B cell (primary cell): ENCODE measurements at places on chromosomes 16 and 17. TPM values are rescaled to one million over a fixed set of nuclear protein-coding genes. Genes with fewer than 3 reads are reported as not detected.

SLC47A2 gene
- total RNA-seq, result not detected in 2 replicates

- peak overlapping the region; percentile 78 for H3K4me3 ChIP-seq
- no peaks in the 10 kb centered on the region for H3K36me3 ChIP-seq
- peak; percentile 79 for DNase-seq
- H3K27me3 ChIP-seq, result peaks cover 3% of the 10 kb centered on the region
- H3K4me1 ChIP-seq, result peaks cover 3% of the 10 kb centered on the region
These were observed 38.1 kb downstream of the SOST start for GRCh38 chr17:43720311-43721060.

EVI2B gene
- 125 and 132 TPM in 2 replicates for total RNA-seq

HLF gene
- total RNA-seq, result not detected in 2 replicates

GRCh38 chr17:63001689-63002394 is 35.8 kb downstream of the TANC2 start:
- H3K4me1 ChIP-seq, result no peaks in the 10 kb centered on the region
- H3K27ac ChIP-seq, result no peak overlapping the region
- no peaks in the 10 kb centered on the region for H3K36me3 ChIP-seq
- no peaks in the 10 kb centered on the region for H3K27me3 ChIP-seq

GRCh38 chr16:11990702-11991390 is 14.3 kb downstream of the SNX29 start:
- no peak for DNase-seq
- peaks cover 56% of the 10 kb centered on the region for H3K4me1 ChIP-seq
- no peak overlapping the region for H3K4me3 ChIP-seq
- no peaks in the 10 kb centered on the region for H3K27me3 ChIP-seq

EXOC3L1 gene
- total RNA-seq, result not detected in 2 replicates

GRCh38 chr17:70750983-70751382 is 581.7 kb downstream of the KCNJ2 start:
- H3K36me3 ChIP-seq, result no peaks in the 10 kb centered on the region
- H3K27me3 ChIP-seq, result no peaks in the 10 kb centered on the region

CA7 gene
- not detected in 2 replicates for total RNA-seq

KCTD11 gene
- total RNA-seq, result 13.4 and 15.4 TPM in 2 replicates

DNA sequence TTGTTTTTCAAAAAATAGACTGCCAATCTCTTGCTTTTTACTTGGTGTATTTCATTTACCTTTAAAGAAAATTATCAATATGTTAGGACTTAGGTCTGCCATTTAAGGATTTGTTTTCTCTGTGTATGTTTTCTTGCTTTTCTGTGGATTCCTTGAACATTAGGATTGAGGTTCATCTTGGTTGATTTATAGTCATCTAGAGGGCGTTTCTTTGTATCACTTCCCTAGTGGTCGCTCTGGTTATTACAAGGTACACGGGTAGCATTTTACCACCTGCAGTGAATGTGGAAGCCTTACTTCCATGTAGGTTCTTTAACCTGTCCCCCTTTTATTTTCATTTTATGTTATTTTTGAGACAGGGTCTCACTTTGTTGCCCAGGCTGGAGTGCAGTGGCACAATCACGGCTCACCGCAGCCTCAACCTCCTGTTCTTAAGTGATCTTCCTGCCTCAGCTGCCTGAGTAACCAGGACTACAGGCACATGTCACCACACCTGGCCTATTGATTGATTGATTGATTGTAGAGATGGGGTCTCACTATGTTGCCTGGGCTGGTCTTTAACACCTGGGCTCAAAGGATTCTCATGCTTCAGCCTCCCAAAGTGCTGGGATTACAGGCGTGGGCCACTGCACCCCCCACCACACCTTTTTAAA is 35.2 kb upstream of the CBX4 start:
- H3K36me3 ChIP-seq, result no peaks in the 10 kb centered on the region
- peaks cover 9% of the 10 kb centered on the region for H3K27me3 ChIP-seq
- peak; percentile 67 for DNase-seq

GRCh38 chr17:7403043-7403726 is 712 bp downstream of the TMEM256 start:
- peak overlapping the region; percentile 80 for H3K4me3 ChIP-seq
- peaks cover 15% of the 10 kb centered on the region for H3K4me1 ChIP-seq
- peak; percentile 52 for DNase-seq
- H3K27me3 ChIP-seq, result peaks cover 8% of the 10 kb centered on the region

CNGB1 gene
- not detected in 2 replicates for total RNA-seq

GRCh38 chr16:1884155-1884760 is 12.3 kb upstream of the MEIOB start:
- no peak for DNase-seq
- H3K27me3 ChIP-seq, result no peaks in the 10 kb centered on the region
- H3K27ac ChIP-seq, result no peak overlapping the region
- no peaks in the 10 kb centered on the region for H3K36me3 ChIP-seq
- no peaks in the 10 kb centered on the region for H3K4me1 ChIP-seq

DNA sequence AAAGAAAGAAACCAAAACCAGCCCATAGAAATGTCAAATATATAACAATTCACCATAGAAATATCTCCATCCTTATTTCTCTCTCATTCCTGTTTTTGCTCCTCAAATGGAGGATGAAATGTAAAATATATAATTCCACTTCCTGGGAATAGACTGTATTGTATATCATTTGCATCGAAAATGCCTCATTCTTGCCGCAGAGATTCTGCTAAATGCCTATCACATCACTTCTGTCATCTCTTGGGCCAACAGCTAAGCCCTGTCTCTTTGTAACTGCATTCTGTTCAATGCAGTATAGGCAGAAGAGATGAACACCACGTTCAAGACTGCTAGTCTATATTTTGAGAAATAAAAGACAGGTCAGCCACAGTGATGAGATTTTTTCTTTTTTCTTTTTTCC is 956.3 kb upstream of the SOX9 start:
- H3K36me3 ChIP-seq, result no peaks in the 10 kb centered on the region
- no peak overlapping the region for H3K4me3 ChIP-seq
- H3K27ac ChIP-seq, result no peak overlapping the region
- H3K4me1 ChIP-seq, result no peaks in the 10 kb centered on the region

BRICD5 gene
- total RNA-seq, result 13.1 and 18.3 TPM in 2 replicates

SDR42E1 gene
- total RNA-seq, result 6.9 and 8.6 TPM in 2 replicates
